ENCODE measurements at places on chromosomes 4 and X. TPM values are rescaled to one million over a fixed set of nuclear protein-coding genes. Genes with fewer than 3 reads are reported as not detected.

Gene AKAP17A
- 37.3 TPM for polyA plus RNA-seq

Gene TMPRSS11D
- polyA plus RNA-seq: 0.03 TPM

Gene VCX3A
- not detected for polyA plus RNA-seq

Gene OPHN1
- 0.89 TPM for polyA plus RNA-seq

Gene GAGE12J
- not detected for polyA plus RNA-seq

Gene PNMA3
- not detected for polyA plus RNA-seq

Gene FATE1
- 0.16 TPM for polyA plus RNA-seq

Gene STPG2
- not detected for polyA plus RNA-seq

Gene CISD2
- 39.8 TPM for polyA plus RNA-seq

Gene CTSO
- polyA plus RNA-seq: 8.9 TPM

All from small intestine (tissue), 16 donors.